ENCODE measurements at places on chromosomes 12 and 14.
A peak's percentile ranks its signal among the peaks of the same experiment; 100 is the strongest.

- DNase-seq: no peak
These were observed 13.4 kb downstream of the TNFAIP2 start for GRCh38 chr14:103136388-103137271.

DNA sequence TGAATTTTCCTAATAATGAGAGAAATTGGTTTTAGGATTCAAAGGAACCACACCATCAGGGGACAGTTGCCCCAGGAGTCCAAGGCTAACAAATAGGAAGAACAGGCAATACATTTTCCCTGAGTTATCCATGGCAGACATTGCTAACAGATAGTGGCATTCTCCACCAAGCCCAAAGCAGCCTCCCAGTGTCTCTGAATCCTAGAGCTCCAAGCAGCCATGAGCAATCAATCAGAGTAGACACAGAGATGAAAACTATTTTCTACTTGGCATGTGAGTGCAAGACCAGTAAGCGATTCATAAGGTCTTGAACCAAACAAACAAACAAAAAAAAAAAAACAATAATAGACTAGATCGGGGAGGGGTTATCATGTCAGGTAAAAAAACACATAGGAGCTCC, 515.7 kb downstream of the MED13L start:
- DNase-seq: no peak

DNA sequence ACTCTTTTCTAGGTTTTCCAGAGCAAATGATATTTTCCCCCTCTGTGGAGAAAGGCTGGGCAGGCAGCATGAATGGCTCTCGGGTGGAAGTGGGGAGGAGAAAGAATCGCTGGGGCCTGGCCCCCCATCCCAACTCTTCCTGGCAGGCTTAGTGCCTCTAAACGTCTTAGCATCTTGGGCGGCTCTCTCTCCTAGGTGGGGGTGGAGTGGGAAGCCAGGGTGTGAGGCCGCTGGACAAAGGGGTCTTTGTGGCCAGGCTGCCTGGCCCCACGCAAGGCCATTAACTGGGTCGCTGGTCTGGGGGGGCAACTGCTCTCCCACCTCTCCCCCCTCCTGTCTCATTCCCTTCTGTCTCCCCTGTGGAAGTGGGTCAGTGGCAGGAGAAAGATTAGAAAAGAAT, 4.7 kb downstream of the LRP1-AS start:
- DNase-seq: no peak

DNA sequence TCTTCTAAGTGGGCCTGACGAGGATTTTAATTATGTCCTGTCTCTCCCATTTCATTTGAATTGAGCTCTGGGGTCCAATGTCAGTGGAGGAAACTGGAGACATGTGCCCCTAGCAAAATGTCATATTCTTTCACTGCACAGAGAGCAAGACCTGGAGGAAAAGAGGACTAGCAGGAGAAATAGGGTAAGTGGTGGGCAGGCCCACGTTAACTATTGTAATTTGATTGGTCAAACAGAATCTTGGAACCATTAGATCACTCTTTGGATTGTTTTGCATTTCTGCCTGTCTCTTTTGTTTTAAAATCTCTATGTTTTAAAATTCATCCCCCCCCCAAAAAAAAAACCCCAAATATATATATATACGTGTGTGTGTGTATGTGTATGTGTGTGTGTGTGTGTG, 113.9 kb upstream of the PELI2 start:
- DNase-seq: no peak

DNA sequence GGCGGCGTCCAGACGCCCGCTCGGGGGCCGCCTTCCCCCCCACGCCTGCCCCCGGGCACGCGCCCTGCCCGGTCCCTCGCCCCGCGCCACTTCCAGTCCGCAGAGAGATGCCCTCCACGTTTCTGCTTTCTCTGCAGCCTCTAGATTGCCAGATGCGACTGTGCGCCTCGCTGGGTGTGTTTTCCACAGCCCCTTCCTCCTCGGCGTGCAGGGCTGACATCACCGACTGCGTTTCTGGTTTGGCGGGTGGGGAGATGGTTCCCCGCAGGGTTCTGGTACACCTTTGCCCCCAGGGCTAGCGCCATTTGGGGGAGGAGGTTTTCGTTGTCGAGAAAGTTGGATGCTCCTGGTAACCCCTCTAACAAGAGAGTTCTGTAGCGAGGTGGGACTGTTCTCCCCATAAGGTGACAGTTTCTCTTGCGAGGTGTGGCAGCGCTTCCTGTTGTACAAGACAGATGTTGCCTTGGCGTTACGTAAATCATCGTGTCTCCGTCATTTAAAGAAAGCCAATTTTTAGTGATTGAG, 1.5 kb downstream of the CALM1 start:
- peak; percentile 59 for DNase-seq

DNA sequence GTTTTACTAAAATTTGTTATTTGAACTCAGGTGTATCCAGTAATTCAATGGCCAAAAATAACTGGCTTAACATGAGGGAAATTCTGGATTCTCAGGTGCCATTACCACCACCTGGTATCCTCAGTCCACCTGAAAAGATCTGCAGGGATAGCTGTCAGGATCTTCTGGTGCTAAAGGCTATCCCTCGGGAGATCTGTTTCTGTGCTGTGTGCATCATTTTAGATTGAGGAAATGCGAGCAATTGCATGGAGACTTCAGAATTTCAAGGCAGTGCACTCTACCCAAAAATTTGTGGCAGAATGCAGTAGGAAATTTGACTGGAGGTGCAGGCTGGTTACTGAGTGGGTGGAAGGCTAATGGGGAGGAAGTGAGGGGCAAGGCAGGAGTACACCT, 26.4 kb downstream of the ZCCHC8 start:
- no peak for DNase-seq

- no peak for DNase-seq
These were observed 9.9 kb downstream of the SOCS2 start for GRCh38 chr12:93582351-93582750.

- peak; percentile 30 for DNase-seq
These were observed 13.6 kb upstream of the FOXJ2 start for GRCh38 chr12:8018666-8019581.

DNA sequence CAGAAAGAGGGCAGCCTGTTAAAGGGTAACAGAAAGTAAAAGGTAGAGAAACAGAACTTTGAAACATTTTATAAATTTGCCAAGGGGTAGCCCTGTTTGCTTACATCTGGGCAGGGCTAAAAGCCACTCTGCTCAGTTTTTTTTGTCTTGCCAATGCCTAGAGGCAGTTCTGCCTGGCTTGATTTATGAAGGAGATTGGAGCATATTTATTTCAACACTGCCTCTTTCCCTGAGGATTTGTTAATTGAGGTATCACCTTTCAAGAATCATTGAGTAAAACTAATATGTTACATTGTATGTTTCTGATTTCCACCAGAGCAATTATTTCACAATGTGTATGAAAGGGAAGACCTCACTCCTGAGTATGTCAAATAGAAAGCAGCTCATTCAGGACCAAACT, 160.8 kb downstream of the GXYLT1 start:
- DNase-seq: no peak

DNA sequence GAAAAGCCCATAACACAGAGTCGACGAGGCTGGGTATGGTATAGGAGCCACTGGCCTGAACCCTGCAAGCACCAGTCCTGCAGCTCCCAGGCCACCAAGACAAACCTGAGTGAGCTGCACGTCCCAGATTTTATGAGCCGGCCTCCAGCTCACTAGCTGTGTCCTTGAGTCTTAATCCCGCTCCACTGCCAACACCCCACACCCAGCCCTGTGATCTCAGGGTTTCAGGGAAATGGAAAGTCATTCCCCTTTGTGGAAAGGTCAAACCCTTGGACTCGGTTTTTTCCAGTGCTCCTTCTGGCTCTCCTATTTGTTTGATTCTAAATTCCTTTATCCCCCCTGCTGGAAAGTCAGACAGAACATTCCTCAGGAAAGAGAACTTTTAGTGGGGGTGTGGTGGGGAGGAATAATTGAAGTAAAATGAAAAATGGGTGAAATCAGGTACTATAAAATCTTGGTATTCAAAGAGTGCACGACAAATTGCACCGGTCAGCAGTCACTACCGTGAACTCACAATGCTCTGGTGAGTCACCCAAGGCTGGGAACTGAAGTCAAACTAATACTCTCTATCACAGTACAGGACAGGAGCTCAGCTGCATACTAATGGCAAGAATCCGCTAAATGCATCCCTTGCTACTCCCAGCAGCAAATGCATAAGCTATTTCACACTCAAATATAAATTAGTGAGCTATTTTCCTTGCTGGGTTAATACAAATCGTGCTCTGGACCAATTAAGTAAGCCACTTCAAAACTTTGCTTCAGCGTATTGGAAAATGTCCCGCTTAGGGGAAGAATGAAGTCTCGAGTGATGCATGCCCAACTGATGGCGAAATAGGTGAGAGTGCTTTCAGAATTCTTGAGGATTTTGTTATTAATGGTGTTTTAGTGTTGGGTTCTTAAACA, 9.0 kb downstream of the PITPNM2 start:
- DNase-seq: peak; percentile 44

GRCh38 chr12:39764944-39765560, 145.4 kb upstream of the ABCD2 start:
- peak; percentile 36 for DNase-seq
